ENCODE measurements at places on chromosomes 3 and 15.
A peak's percentile ranks its signal among the peaks of the same experiment; 100 is the strongest.

DNA sequence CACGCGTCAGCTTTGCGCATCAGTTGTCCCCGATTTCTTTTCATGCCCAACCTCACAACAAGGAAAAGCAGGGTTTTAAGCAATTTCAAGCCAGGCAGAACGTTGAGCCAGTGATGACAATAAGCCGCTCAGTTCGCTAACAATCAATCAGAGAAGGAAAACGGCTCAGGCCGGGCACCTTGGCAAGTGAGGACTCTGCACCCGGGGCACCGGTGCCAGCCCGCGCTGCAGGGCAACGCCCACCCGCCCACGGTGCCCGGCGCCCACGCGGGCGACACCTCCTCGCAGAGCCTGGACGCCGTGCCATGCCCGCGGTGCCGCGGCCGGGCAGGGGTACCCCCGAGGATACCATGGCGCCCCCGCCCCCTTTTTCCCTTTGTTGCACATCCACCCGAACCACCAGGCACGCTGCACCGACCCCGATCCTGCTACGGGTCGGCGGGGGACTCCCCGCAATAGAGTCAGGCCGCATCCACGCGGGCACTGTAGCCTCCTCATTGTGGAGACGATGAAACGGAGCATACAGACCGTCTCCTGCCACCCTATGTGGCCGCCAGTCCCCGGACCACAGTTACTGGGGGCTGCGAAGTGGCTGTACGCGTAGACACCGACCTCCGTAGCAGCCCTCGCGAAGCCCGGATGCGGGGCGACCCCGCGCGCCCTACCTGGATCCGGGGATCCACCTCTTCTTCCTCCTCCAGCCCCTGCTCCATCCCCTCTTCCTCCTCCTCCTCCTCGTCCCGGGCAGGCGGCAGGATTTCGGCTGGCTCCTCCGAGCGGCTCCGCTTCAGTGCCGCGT lies 581 bp downstream of the SH3BP5 start:
- DNase-seq = peak; percentile 45

- no peak for DNase-seq
Measured at GRCh38 chr3:82509951-82510603, 748.6 kb upstream of the GBE1 start.

GRCh38 chr3:139440639-139441556 lies 35.4 kb downstream of the RBP2 start:
- no peak for DNase-seq

- DNase-seq = no peak
Measured at GRCh38 chr3:177538048-177538749, 340.9 kb upstream of the TBL1XR1 start.

DNA sequence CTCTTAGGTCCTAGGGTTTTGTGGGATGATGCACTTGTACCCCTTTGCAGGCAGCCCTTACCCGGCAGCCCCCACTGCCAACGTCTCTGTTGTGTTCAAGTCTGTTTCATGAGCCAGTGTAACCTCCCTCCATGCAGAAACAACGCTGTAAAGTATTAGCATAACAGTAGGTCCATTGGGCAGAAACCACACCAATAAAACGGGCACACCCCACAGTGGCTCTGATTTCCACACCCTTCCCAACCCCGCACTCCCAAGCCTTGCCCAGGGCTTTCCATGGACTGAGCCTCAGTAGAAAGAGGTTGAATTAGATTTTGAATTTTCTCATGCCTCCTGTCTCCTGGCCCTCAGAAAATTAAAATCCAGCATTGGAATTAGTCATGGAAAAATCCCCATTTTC lies 124.5 kb downstream of the CACNA1D start:
- DNase-seq = no peak

DNA sequence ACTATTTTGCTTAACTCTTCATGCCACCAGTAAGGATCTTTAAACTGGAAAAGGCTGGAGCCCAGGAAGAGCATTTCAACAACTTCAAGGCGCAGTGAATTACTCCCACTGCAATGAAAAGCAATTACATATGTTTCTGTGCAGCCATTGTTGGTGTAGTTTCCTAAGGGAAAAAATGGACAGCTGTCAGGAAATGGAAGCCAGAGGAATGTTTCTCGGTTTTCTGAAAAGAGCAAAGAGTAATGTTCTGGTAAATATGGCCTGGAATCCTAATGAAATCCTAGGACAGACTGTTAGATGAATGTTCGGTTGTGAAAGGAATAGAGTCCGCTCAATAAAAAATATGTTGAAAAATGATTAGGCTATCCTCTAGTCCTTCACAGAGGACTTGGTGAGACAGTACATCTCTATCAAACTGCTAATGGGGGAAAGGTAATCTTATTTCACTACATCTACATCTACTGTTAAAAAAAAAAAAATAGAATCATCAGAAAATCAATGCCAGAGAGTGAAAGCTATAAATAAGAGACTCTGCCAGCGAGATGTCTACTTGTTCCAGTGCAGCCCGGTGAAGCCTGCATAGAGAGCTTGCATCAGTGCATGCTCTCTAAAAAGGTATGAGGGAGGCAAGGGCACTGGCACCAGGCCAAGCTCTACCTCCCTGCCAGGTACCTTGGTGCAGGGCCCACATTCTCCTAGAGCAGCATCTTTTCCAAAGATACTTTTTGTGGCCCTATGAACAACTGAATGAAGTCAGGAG lies 68.2 kb upstream of the TJP1 start:
- DNase-seq = no peak

- DNase-seq = no peak
Measured at GRCh38 chr3:21599890-21600289, 151.1 kb downstream of the ZNF385D start.

DNA sequence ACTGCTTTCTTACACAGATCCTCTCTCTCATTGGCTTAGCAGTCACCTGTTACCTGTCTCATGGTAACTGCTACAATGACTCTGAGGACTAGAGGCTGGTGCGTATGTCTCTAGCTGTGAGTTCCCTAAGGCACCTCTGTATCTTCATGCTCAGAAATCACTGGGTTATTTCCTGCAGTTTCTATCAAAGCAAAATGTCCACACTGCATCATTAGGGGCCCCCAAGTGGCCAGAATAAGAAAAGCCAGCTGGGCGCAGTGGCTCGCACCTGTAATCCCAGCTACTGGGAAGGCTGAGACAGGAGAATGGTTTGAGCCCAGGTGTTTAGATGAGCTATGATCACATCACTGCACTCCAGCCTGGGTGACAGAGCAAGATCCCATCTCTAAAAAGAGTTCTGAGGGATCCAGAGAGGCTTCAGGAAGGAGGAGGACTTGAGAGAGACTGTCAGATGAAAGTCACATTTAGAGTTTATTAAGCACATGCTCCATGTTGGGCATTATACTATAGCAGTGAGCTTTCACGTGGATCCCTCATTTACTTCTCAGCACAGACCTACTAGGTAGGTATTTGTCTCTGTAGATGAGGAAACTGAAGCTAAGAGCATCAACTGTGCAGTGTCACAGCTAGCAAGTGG lies 2.3 kb upstream of the VPS18 start:
- no peak for DNase-seq

- DNase-seq = peak; percentile 43
Measured at GRCh38 chr3:114178770-114179368, at the start of gene DRD3. Gene DRD3, minus strand, starts transcription at chr3:114179052. Its CDS starts 7,060 bp downstream, at chr3:114171992.

DNA sequence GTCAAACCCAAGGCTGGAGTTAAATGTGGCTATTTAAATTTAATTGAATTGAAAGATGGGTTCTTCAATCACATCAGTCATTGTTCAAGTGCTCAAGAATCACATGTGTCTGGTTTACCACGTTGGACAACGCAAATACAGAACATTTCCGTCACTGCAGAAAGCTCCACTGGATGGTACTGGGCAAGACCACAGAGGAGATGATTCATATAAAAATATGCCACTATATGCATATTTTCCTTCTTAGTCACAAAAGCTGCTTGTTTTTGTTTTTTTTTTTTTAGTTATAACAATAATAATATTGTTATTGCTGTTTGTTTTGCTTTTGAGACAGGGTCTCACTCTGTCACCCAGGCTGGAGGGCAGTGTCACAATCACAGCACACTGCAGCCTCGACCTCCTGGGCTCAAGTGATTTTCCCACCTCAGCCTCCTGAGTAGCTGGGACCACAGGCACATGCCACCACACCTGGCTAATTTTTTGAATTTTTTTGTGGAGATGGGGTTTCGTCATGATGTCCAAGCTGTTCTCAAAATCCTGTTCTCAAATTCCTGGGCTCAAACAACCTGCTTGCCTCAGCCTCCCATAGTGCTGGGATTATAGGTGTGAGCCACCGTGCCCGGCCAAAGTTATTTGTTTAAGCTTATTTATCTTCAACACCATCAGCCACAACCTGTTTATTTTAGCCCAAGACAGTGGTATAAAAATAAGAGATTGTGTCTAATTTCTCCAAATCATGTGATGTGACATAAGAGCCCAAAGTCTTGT lies 19.4 kb downstream of the RTP3 start:
- DNase-seq = peak; percentile 30

DNA sequence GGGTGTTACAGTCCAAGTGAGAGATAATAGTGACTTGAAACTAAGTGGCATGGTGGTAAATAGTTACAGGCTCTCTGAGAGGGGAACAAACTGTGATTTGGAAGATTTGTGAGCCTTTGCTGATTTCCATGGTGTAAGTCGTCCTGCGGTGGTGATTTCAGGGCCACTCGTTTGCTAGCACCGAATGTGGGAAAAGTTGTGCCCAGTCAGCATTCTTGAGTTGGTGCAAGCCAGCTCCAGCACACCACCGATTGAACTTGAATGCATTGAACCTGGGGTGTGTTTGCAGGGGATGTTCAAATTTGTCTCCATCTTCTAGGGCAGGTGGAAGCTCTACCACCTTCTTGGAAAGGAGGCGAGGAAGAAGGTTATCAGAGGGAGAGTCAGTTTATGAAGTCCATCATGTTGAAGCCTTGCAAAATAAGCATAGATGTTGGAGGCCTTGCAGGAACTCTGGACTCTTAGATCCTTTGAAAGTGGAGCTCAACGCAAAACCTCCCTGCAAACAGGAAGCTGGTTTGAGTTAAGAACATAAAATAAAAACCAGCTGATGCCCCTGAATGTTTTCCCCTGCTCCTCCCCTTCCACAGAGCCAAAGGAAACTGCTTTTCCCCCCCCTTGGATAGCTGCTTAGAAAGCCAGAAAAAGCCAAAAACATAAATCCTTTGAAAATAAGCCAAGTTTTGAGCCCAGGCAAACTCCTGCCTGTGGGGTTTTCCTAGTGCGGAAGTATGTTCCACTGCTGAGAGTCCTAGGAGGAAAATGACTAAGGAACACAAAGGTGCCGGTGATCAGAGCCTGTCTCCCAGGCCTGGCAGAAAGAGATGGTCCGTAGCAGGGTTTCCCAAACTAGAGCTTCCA lies 21.9 kb downstream of the MAPKBP1 start:
- DNase-seq = no peak

GRCh38 chr3:165716592-165716991 lies 120.6 kb downstream of the BCHE start:
- DNase-seq = no peak

DNA sequence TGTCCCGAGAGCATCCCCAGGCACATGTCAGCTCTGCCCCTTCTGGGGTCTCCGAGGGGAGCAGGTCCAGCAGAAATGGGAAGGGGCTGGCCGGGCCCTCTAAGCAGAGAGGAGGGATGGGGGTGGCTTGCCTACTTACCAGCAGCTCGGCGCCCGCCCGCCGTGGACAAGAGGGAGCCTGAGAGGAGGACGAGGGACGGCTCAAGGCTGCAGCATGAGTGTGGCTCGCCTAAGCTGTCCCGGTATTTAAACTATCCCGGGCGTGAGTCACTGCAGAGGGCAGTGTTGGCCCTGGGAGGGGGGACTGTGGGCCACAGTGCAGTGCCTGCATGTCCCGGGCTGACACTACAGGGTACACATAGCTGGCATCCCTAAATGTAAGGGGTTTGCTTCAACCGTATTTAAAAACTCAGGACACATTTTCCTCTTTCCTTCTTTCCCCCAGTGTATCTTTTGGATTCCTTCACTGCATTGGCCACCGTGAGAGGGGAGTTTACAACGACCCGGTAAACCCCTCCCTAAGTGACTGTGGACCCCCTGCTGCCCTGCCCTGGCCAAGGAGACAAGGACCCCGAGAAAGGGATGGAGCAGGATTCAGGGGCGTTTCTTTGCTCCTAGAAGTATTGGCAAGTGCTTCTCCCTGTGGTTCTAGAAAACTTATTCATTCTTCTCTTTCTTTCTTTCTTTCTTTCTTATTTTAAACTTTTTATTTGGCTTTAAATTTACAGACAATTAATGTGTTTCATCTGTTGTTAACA lies at the start of gene LRRC15:
Gene LRRC15, minus strand, starts transcription at position 222 of the 758 bp plus-strand sequence. CDS start 8,700 bp downstream, outside the sequence.
- DNase-seq = no peak

GRCh38 chr3:94092086-94092485 lies 29.2 kb downstream of the NSUN3 start:
- no peak for DNase-seq

DNA sequence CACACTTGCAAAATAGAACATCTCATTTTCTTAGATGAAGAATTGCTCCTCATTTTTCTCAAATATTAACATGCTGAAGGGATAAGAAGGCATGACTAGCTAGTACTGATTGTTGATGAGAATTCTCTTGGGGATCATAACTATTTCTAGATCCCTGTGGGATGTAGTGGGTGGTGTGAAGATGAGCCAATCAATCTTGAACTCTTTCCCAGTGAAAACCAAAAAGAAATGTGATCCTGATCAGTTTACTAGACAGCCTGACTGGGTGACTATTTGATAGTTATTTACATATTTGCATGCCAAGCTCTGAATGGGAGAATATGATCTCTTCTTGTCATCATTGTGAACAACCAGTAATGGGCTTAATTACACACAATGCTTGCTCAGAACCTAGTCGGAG lies 63.7 kb downstream of the ZIC1 start:
- DNase-seq = no peak

GRCh38 chr3:10551821-10552630 lies 46.6 kb upstream of the ATP2B2 start:
- DNase-seq = peak; percentile 88

GRCh38 chr15:92416557-92416956 lies 22.9 kb downstream of the ST8SIA2 start:
- DNase-seq = no peak

DNA sequence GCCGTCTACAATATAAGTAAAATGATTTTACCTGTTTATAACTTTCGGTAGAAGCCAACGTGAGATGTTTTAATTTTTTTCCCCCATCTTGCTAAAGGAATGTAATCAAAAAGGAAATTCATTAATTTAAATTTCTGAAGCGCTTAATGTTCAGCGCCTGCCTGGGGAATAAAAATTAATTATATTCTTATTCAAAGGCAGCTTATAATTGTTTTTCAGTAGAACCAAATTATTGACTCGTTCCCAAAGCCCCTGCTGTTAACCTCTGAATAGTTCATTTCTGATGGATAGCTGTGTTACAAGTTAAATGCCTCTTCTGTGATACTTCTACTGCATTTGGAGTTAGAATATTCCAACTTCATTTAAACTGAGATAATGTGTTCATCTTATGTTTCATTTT lies 51.6 kb downstream of the ARMC8 start:
- DNase-seq = no peak

DNA sequence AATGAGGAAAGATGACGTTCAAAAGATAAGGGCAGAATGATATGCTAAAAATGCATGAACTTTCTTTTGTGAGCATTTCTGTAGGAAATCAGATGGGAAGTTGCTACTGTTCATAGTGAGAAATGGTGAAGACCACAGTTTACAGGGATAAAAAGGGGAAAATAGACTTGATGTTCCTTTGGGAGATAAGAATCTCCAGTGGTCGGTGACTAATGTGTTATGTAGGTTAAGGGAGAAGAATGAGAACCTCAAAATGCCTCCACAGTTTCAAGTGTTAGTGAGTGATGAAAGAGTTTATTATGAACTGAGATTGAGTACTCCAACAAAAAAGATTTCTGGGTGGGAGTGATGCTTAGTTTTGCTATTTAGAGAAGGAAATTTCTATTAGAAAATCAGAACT lies 247.2 kb downstream of the LSAMP start:
- no peak for DNase-seq
